NCI-H1930 (cell line): ENCODE measurements at places on chromosomes 1 and 21.

DNA sequence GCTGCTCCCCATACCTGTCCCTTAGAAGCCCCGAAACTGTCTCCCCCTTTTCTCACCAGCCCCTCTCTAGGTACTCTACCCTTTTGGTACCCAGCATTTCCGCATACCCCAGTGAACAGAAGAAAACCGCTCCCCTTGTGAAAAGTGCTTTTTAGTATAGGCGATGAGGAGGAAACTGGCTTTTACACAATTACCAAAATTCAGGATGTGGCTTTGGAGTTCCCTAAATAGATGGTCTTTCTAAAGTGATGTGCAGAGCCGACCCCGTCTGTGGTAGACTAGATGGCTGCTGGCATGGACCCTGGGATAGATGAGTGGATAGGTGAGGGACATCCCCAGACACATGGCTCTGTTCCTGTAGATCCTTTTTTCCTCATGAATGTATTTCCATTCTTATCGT, 2.6 kb upstream of the PER3 start:
- no peak for DNase-seq

DNA sequence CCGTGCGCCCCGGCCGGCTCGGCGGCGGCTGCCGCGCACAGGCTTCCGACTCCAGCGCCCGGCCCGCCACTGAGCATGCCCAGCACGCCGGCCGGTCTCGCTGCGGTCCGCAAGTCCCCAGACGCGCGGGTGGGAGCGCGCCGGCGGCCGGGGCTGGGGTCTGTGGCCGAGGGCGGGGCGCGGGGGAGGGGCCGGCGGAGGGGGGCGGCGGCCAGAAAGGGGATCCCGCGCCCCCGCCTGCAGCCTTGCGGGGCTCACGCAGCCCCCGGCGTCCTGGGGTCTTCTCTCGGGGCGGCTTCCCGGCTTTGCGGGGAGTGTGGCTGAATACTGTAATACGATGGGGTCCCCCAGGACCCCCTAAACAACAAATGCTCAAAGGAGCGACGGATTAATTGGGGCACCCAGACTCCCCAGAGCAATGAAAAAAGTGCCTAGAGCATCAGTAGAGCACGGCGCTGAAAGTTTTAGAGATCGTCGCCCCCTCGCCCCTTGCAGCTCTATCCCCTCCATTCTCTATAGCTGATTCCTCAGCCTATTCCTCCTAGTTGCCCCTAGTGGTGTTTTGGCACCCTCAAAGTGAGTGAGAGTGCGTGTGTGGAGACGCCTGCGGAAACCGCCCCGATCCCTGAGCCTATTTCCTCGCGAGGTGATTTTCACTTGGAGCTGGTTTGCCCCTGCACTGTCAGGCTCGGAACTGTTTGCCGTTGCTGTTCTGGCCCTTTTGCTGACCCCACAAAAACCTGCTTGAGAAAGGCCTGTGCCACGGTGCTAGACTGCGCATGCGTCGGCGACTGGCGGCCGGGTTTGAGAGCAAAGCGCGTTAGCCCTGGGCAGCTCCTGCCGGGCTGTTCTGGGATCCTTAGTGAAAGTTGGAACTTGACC, at the start of gene VAV3:
Gene VAV3, minus strand, starts transcription at position 71 of the 882 bp plus-strand sequence. CDS start 311 bp downstream, outside the sequence.
- DNase-seq = peak; percentile 48

GRCh38 chr21:27580276-27580675, 613.4 kb upstream of the ADAMTS5 start:
- DNase-seq = no peak

GRCh38 chr1:64669098-64669675, 75.7 kb upstream of the RAVER2 start:
- no peak for DNase-seq

DNA sequence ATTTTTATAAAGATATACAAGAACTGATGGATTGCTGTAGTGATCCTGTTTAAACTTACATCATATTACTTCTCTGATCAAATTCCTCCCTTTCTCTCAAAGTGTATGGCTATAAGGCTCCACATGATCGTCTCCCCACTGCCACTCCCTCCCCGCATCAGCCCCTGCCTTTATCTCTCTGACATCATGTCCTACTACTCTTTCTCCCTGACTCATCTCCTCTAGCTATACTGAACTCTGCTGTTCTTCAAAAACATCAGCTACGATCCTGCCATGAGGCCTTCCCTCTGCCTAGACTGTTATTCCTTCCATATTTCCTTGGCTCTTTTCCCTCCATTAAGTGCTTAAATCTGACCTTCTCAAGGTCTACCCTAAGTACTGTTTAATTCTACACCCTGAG, 22.8 kb downstream of the HFM1 start:
- no peak for DNase-seq

DNA sequence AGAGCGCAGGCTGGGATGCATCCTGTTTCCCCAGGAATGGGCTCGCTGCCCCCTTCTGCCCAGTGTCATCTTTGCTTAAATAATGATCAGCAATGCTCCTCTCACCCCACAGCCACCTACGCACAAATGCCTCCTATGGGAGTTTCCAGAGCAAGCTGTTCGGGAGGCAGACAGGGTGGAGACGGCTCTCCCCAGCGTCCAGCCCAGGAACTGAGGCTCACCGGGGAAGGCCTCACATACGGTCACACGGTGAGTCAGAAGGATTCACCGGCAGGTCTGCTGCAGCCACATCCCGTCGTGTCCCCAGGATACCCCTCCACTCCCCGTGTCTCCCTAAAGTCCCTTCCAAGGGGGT, 40.3 kb upstream of the RUNX3 start:
- no peak for DNase-seq

DNA sequence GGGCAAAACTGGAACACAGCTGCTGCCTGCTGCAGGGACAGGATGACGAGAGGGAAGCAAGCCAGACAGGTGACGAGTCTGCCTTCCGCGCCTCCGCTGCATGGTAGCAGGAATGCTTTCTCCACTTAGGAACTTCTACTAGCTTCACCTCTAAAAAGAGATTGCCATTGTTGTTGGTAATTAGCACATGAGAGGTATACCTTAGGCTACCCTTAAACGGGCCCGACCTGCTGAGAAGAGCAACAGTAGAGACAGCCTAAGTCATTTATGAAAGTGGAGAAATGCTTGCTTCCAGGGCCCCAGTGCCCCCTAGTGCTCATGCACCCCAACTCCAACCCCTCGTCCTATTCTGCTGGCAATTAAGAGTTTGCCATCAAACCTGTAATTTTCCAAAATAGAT, 96.9 kb upstream of the AKT3 start:
- no peak for DNase-seq

- no peak for DNase-seq
Measured at GRCh38 chr1:154747380-154747739, 122.7 kb downstream of the KCNN3 start.

- DNase-seq = no peak
Measured at GRCh38 chr1:208007319-208007937, 96.5 kb upstream of the CD34 start.

DNA sequence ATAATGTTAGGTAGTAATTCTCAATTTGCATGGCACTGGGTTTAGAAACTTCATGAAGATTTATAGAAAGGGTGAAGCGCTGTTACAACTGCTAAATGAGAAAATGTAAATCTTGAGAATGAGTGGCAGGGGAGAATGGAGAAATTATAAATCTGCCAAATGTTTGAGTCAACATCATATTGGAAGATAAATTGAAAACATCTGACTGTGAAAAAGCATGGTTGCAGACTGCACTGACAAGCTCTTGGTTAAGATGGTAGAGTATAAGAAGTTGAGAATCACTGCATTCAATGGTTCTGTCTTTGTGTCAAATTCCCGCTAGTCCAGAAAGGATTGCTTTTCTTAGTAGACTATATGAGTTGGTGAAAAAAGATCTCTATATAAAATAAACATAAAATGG, 113.3 kb upstream of the DUSP10 start:
- DNase-seq = no peak

GRCh38 chr1:178238722-178239510, 145.0 kb downstream of the RASAL2 start:
- no peak for DNase-seq

DNA sequence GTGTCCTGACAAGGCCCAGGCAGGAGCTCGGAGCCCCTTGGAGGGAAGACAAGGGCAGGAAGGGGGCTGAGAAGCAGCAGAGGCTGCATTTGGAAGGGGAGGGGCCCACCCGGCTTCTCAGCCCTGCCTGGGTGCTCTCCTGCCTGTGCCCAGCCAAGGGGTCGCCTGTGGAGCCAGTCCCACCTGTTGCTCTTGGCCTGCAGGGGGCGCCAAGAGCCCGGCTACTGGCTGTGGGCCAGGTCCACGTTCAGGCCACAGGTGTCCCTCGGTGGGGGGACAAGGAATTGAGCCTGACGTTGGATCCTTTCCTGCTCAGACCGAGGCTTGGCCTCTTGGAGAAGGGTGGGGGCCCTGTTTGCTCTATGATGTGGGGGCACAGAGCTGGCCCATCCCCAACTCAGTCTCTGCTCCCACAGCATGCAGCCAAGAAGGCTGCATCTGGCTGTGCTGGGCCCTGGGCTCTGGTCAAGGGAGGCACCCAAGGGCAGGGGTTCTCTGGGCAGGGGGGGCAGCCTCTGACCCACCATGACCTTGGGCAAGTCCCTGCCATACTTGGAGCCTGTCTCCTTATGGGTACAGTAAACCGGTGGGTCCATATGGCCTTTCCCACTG, 10.9 kb downstream of the WNT4 start:
- DNase-seq = peak; percentile 42

DNA sequence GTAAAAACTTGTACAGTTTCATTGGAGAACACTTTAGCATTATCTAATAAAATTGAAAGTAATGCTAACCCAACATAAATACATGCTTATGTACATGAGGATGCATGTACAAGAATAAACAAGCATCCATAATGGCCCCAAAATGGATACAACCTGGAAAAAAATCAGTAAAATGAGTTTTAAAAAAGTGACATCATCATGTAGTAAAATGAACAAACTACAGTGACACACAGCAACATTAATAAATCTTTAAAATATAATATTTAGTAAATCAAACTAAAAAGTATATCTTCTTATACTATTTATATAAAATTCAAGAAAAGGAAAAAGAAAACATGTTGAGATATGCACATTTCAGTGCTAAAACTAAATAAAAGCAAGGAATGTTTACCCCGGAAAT, 140.5 kb downstream of the CLEC20A start:
- DNase-seq = no peak

DNA sequence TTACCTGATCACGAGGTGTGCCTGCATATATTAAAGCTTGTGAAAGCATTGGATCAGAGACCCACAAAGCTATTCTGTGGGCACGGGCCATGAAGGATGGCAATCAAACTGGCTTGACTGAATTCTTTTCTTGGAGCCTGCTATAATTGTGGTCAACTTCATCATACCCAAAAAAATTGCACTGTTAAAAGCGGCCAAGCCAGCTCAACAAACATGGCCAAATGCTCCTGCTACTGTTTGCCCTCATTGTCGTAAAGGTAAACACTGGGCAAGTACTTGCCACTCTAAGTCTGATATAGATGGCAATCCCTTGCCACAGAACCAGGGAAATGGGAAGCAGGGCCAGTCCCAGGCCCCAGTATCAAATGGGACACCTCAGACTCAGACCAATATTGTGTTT, 6.6 kb upstream of the GSTM5 start:
- DNase-seq = no peak

DNA sequence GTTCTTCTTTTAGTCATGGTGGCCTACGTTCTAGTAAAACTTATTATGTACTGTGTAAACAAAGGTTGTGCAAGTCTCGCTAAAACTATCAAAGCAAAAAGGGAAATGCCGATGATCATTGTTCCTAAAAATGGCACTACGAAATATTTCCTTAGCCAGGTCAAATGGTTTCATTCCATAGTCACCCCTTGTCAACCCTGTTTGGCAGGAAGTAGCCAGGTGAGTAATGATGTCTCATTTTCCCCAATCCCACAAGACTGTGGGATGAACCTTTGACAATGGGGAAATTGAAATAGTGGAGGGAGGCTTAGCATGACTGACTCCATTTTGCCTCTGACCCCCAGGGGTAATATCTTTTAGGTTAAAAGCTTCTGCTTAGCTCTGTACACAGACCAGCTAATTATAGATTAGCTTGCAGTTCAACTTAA, 5.6 kb upstream of the REN start:
- no peak for DNase-seq

- peak; percentile 62 for DNase-seq
Measured at GRCh38 chr1:50333595-50333974, 89.7 kb downstream of the DMRTA2 start.

GRCh38 chr1:70442490-70442889, 31.4 kb downstream of the CTH start:
- DNase-seq = no peak

DNA sequence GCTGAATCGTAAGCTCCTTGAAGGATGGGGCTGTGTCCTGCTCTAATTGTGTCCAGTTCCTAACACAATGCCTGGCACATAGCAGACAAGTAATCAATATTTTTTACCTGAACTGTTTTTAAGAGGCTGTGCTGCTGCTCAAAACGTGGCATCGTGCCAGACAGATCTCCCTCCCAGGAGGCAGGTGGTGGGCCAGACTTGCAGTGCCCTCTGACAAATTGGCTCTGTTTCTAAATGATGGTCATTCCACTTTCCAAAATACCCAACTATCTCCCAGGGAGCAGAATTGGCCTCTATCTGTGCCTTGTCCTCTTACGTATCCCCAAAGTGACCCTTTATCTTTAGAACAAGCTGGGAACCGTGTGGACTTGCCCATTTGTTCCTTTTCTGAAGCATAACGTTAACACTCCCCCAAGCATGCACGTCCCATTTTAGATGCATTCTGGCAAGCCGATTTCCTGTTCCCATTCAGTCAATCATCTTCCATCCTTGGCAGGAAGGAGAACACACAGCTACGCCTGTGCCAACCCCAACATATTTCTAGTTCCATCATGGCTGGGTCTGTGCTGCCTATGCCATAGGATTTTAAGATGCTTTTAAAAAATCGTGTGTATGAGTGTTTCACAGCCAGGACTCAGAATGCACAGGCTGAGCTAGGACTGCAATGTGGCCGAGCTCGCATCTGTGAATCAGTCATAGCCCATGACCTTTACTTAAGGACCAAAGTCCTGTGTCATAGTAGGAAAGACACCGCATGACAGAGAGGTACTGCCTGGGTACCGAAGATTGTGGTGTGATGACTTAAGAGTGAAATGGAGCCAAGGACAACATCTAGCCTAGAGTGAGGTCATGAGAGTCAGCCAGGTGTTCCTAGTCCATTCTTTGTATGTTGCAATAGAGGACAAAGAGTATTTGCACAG, 408.6 kb downstream of the PRDM2 start:
- no peak for DNase-seq

DNA sequence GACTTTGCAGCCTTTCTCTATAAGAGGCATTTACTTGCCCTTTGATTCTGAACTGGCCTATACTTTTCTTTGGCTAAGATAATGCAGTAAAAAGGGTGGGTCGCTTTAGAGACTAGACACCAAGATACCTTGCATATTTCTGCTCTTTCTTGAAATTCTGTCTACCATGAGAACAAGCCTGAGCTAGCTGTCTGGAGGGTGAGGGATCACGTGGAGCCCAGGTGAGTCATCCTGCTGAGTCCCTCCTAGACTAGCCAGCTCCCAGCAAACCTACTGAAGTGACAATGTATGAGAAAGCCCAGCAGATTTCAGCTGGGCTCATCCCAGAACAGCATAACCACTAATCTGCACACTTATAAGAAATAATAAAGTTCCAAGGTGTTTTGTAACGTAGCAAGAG, 408.0 kb upstream of the KAZN start:
- no peak for DNase-seq

- DNase-seq = no peak
Measured at GRCh38 chr21:40433538-40433937, 413.4 kb downstream of the DSCAM start.

GRCh38 chr1:216923601-216924000, 200.4 kb upstream of the ESRRG start:
- no peak for DNase-seq
